Activated T-cell treated with anti-CD3 and anti-CD28 coated beads, Interleukin-2, amount 50 U/mL, for 4 hours (primary cell): ENCODE measurements at places on chromosomes 2 and 18.

- no peak for DNase-seq
Measured at GRCh38 chr2:177106212-177106611, 106.4 kb upstream of the HNRNPA3 start.

GRCh38 chr2:158276619-158277471 is 175.2 kb downstream of the UPP2 start:
- DNase-seq: no peak

DNA sequence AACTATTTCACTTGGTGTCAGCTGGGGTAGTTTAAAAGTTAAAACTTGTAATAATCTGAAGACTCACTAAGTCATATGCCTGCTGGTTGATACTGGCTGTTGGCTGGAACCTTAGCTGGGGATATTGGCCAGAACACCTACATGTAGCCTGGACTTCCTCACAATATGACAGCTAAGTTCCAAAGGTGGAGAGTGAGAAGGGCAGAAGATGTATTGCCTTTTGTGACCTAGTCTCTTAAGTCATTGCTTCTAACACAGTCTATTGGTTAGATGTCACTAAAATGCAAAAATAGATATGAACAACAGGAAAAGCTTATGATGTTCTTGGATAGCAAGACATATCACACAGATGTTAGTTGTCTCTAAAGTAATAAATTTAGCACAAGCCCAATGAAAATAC is 113.2 kb upstream of the CHAC2 start:
- no peak for DNase-seq

DNA sequence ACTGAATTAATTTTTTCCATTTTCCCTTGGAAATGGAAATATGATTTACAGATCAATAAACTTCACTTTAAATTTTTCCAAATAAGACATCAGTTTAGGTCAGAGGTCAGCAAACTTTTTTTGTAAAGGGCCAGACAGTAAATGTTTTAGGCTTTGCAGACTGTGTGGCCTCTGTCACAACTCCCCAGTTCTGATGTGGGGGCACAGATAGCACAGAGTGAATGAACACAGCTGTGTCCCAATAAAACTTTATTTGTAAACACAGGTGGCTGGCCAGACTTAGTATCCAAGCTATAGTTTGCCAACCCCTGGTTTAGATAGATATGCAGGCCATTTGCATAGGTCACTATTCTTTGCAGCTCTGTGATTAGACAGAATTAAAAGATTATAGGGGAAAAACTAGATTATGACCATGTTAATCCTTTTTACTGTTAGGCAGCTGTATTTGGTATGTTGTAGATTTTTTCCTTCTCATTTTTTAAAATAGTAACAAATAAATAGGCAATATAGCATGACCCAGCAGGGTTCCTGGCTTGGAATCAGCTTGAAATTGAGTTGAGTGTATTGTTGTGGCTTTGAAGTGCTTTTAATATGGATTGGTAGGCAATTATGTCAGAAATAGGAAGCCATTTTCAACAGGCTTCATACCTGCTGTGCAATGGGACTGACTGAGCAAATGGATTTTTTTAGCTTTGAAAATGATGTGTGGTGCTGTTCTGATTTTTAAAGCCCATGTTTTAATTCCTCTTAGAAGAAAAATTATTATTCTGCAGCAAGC is 59.7 kb downstream of the WDSUB1 start:
- DNase-seq: no peak

DNA sequence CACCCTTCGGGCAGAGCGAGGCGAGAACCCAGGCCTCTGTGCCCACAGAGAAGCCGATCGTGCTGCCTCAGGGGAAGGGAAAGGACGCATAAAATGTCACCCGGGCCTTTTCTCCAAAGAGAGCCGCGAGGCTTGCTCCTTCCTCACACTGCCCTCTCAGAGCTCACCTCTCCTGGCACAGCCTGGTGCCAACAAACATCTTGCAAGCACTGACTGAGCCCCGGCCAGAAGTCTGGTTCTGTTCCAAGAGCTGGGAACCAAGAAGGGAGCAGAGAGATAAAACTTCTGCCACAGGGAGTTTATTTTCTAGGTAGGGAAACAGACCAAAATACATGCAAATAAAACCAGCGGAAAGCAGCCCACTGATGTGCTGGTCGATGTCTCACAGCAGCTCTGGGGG is 13.6 kb upstream of the ADI1 start:
- no peak for DNase-seq

- DNase-seq: no peak
Measured at GRCh38 chr2:85601771-85602475, 575 bp downstream of the TMEM150A start.

DNA sequence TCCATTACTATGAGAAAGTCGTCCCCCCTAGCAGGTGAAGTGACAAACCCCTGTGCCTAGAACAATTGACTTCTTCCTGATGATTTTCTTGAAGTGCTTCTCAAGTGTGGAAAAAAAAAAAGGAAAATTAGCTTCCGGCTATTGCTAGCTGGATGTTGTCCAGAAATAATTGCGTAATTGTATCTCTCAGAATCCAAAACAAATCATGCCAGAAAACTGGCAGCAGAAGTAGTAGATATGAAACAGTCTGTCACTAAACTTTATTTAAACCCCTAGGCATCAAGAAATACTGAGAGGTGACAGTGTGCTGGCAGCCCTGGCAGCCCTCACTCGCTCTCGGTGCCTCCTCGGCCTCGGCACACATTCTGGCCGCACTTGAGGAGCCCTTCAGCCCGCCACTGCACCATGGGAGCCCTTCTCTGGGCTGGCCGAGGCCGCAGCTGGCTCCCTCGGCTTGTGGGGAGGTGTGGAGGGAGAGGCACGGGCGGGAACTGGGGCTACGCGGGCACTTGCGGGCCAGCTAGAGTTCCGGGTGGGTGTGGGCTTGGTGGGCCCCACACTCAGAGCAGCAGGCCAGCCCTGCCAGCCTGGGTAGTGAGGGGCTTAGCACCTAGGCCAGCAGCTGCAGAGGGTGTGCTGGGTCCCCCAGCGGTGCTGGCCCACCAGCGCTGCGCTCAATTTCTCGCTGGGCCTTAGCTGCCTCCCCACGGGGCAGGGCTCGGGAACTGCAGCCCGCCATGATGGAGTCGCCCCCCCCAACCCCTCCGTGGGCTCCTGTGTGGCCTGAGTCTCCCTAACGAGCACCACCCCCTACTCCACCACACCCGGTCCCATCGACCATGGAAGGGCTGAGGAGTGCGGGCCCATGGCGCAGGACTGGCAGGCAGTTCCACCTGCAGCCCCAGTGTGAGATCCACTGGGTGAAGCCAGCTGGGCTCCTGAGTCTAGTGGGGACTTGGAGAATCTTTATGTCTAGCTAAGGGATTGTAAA is 80.5 kb upstream of the ABCA12 start:
- no peak for DNase-seq

DNA sequence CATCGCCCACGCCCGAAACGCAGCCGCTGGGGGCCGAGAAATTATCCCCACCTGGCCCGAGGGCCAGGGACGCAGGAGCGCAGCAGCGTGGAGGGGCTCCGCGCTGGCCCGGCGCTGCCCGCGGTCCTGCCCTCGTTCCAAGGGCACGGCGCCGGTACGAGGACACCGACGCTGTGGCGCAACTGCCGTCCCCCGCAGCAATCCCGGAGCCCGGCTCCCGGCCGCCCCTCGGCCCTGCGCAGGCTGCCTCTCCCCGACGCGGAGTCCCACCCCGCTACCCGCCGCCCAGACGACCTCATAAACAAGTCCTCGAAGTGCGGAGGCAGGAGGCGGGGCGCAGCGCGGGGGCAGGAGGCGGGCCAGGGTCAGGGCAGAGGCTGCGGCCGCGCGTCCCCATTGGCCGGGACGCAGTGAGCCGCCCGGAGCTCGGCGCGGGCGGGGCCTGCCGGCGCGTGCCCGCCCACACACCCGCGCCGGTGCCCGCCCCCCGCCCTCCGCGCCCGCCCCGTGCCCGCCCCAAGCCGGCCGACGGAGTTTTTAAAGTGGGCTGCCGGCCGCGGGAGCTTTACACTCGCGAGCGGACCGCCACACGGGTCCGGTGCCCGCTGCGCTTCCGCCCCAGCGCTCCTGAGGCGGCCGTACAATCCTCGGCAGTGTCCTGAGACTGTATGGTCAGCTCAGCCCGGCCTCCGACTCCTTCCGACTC is at the start of gene EPAS1:
TSS of gene EPAS1 (plus strand) at position 568 of the 706 bp plus-strand sequence. CDS start 505 bp downstream, outside the sequence.
- DNase-seq: peak; percentile 77

DNA sequence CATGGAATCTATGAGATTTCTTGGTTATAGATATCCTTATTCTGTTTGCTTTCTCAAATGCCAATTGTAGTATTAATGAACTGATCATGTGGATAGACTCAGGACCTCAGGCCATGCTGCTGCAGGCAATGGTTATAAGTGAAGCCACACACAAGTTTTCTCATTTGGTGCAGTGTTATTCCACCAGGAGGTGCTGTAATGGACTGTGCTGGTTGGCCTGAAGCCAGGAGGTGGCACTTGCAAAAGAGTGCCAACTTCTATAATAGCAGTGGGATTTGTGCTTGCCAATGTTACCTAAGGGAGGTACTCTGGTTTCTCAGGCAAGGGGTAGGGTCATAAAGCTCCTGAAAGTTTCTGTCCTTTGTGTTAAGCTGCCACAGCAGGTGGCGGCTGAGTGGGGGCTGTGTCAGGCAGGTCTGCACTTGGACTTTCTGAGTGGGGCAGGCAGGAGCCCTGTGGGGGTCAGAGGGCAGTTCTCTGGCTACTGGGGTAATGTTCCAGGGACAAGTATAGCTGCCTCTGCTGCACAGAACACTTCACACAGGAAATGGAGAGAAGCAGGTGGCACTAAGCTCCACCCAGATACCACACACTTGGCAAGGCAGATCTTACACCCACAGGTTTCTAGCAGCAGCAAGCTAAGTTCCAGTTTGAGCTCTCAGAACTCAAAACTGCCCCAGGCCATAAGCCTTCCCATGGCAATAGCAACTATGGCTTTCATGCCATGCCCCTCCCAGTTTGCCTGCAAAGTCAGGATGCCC is 352.6 kb upstream of the CWC22 start:
- no peak for DNase-seq

GRCh38 chr18:48702346-48703027 is 163.7 kb downstream of the CTIF start:
- DNase-seq: no peak

DNA sequence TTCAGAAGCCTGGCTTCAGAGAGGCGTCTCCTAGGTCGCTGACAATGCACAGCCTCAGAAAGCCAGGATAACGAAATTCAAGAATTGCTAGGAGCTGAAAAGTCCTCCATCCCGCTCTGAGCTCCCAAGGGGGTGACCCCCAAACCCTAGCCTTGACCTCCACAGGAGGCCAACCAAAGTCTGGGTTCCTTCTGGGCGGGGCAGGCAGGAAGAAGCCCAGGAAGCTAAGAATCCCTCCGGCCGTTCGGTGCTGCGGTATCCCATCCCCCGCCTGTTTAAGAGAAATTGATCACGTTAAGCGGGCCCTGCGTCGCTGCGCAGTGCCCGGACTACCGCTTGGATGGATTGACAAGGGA is 2.5 kb upstream of the OSR1 start:
- no peak for DNase-seq

DNA sequence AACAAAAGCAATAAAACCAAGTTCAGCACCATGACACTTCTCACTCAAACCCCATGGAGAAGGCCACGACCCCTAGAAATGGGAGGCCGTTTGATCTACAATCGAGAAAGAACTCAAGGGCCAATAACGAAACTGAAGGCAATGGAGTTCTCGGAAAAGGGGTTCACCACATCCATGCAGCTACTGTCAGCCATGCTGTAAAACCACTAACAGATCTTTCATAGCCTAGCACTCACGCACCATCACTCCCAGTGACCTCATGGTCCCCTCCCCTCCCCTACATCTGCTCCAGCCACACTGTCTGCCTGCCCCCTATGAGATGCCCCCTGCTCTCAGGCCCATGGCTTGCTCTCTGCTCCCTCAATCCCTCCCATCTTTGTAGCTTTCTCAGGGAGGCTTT is 135.3 kb downstream of the TMEM163 start:
- DNase-seq: no peak

- no peak for DNase-seq
Measured at GRCh38 chr2:62499430-62500060, 6.5 kb downstream of the TMEM17 start.

DNA sequence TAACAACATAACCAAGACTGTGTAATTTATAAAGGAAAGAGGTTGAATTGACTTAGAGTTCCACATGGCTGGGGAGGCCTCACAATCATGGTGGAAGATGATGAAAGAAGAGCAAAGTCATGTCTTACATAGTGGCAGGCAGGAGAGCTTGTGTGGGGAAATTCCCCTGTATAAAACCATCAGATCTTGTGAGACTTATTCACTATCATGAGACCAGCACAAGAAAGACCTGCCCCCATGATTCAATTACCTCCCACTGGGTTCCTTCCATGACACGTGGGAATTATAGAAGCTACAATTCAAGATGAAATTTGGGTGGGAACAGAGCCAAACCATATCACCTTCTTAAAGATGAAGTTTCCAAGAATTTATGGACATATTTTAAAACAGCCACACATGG is 2.5 kb upstream of the IL36RN start:
- DNase-seq: no peak

- DNase-seq: no peak
Measured at GRCh38 chr18:44899832-44900231, 219.1 kb downstream of the SETBP1 start.

DNA sequence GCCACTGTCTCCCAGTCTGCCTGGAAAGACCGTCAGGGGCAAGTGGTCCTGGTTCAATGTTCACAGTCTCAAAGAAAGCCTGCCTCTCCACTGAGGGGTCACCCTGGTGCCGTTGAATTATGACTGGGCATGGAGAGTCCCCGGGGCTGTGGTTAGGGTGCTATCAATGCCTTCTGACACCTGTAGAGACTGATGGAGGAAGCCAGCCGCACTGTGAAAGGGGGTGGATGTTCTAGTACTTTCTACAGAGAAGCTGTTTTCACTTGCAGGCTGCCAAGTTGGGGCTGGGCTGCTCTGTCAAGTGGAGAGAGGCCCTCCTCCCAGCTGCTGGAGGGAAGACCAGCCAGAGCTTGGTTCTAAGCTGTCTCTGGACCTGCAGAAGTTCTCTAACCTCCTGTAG is 80.5 kb downstream of the BCL2L11 start:
- DNase-seq: no peak

GRCh38 chr2:173523497-173523896 is 168.8 kb downstream of the CDCA7 start:
- no peak for DNase-seq

GRCh38 chr2:7899923-7900322 is 781.9 kb upstream of the ID2 start:
- DNase-seq: no peak

GRCh38 chr2:202036601-202037037 is 3.0 kb downstream of the FZD7 start:
- no peak for DNase-seq
